ENCODE measurements at places on chromosomes 6 and 20.

- DNase-seq = no peak
Measured at GRCh38 chr6:158648682-158649131, 1.1 kb upstream of the SYTL3 start.

GRCh38 chr6:140029551-140029950 lies 655.1 kb upstream of the CITED2 start:
- no peak for DNase-seq

- no peak for DNase-seq
Measured at GRCh38 chr20:58976061-58976730, 4.9 kb upstream of the NELFCD start.

DNA sequence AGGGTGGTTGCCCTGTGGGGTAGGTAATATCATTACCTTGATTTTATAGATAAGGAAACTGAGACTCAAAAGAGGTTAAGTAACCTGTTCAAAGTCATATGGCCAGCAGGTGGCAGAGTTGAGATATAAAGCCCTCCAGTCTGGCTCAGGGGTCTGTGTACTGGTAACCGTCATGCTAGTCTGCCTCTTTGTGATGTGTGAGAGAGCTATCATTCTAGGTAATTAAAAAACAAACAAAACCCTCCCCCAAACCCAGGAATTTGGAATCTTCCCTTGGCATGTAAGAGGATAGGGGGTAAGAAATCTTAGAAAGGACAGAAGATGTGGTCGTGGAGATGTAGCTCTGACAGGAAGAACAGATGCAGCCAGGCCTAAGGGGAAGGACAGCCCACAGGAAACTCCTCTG lies 206.0 kb downstream of the CDC5L start:
- peak; percentile 1 for DNase-seq

GRCh38 chr20:37192137-37192854 lies 12.9 kb upstream of the MROH8 start:
- DNase-seq = peak; percentile 41

Data from NCI-H1417 treated with DMSO at 0.1 percent for 48 hours (cell line).